ENCODE measurements at places on chromosomes 7 and 10. TPM values are rescaled to one million over a fixed set of nuclear protein-coding genes. Genes with fewer than 3 reads are reported as not detected.

DNA sequence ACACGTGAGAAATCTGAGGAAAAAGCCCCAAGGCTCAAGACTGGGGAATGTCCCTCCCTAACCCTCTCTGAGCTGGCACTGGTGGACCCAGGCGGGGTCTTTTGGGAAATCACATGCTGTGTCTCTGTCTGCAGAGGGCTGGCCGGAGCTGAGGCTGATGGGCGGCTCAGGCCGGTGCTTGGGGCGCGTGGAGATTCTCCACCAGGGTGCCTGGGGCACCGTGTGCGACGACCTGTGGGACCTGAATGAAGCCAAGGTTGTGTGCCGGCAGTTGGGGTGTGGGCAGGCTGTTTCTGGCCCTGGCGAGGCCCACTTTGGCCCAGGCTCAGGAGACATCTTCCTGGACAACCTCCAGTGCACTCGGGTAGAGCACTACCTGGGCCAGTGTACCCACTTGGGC lies 65.7 kb downstream of the CUZD1 start:
- no peak for DNase-seq

DNA sequence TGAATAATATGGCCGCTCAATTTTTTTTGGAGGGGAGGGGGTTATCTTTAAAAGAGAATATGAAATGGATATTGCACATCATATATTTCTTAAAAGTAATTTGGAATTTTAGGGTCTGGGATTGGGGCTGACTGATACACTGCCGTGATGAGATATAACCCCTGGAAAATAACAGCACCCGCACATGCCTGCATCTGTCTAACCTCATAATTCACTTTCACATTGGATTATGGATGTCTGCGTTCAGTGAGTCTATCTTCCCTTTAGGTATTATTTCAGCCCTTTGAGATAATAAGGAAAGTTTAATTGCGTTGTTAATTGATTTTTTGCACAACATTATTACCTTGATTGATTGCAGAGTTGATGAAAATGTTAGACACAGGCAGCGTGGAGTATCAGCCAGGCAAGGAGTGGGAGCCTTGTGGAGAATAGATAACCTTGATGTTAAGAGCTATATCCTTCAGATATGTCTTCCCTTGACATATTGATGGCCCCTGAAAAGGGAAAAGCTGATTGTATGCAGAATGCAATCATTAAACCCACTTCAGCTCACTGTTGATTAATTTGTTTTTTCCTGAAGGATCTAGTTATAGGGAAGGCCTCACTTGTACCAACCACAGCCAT lies 1095.2 kb downstream of the KCNMA1 start:
- no peak for DNase-seq

DNA sequence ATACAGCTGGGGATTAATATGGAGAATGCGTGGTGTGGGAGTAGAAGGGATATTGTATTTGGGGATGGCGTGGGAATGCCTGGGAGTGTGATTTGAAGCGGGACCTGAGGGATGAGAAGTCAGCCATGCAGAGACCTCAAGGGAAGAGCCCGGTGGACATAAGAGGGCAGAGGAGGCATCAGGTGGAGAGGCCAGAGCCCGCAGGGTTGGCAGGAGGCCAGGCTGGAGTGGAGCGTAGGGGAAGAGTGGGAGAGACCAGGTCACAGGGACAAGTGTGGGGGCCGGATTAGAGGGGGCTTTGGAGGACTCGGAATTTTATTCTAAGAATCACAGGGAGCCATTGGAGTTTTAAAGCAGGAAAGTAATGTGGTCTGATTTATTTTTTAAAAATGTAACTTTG lies 2.0 kb downstream of the NDUFB2 start:
- no peak for DNase-seq

DNA sequence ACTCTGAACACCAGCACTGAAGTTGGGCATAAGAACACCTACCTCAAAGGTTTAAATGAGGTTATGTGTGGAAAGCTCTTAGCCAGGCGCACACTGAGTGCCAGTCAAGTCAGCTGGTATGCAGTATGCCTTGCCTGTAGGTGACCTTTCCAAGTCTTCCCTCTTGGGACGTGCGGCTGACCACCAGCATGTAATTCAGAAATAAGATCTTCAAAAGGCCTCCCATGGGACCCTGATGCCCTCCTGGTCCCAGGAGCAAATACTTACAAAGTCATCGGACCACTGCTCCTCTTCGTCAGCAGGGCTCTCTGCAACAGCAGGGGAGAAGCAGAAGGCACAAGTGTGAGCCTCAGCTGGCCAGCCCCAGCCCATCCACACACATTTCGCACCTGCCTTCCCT lies 40.8 kb downstream of the BLNK start:
- DNase-seq: no peak

- DNase-seq: peak; percentile 98
Observed at GRCh38 chr7:131327626-131328376, at the start of gene MKLN1. Gene MKLN1, plus strand, starts transcription at chr7:131327876. Its CDS starts 24 bp downstream, at chr7:131327900.

GRCh38 chr7:5348134-5349004 lies 65.6 kb downstream of the SLC29A4 start:
- no peak for DNase-seq

DNA sequence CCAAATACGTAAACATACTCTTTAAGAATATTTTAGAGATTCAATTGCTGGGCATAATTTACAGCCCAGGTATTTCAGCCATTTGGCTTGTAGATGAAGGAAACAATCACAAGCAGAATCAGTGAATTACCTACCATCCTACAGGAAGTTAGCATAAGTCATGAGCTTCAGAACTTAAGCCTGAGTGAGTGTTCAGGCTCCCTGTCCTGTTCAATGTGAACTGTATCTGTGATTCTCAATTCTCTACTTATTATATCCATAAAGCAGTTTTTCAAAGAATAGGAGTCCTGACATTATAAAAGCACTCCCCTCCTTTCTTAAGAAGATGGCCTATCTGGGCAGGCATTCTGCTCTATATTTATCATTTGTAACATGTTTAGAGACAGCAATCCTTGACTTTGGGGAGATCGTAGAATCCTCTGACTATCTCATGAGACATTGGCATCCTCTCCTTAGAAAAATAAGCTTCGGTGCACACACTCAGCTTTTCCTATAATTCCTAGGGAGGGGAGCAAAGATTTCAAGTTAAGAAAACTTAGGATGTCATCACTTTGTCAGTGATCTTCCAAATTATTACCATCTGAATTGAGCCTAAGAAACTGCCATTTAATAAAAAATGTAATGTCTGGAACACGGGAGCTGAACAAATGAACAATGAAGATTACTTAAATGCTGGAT lies 645.2 kb upstream of the IGFBP3 start:
- no peak for DNase-seq

- no peak for DNase-seq
Observed at GRCh38 chr7:129170441-129171021, 17.9 kb upstream of the SMO start.

GRCh38 chr7:22617166-22617565 lies 109.8 kb upstream of the IL6 start:
- DNase-seq: no peak

DOCK4 gene
- 17.2 TPM for total RNA-seq

EEPD1 gene
- 10.7 TPM for total RNA-seq

NUTM2E gene
- total RNA-seq: under 0.01 TPM

NEUROD6 gene
- not detected for total RNA-seq

DNA sequence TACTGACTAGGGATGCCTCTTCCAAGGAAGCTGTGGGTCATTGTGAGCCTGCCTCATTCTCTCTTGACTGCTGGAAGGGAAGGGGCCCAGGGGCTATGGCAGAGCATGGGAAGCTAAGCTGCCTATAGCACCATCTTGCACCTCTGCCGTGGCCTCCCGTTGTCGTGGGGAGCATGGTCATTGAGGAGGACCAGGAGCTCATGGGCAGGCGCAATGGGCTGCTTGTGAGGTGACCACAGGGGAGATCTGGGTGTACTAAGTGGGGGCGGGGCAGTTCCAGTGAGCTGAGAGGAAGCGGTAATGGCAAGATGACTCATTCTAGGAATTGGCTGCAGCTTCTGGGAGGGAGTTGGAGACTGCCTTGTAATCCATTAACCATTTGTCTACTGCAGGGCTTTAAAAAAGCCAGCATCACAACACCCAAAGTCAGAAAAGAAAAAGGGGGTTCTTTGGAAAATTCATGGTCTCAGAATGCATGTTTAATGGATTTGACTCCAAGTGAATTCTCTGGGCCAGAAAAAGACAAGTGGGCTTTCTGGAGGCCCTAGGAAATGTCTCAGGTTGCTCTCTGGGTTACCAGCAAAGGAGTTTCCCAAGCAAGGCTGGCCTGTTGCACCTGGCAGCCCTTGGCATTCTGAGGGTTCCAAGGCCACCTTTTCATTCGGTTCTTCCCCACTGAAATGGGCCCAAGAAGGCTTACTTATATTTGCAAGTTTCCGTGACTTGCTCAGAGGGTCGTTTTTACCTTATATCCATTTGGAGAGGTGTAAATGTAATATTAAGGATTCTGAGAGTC lies 3.6 kb downstream of the DUSP5 start:
- peak; percentile 94 for DNase-seq

GRCh38 chr7:156073366-156074052 lies 261.2 kb upstream of the SHH start:
- DNase-seq: no peak

- no peak for DNase-seq
Observed at GRCh38 chr7:37657816-37658215, 25.8 kb upstream of the GPR141 start.

DNA sequence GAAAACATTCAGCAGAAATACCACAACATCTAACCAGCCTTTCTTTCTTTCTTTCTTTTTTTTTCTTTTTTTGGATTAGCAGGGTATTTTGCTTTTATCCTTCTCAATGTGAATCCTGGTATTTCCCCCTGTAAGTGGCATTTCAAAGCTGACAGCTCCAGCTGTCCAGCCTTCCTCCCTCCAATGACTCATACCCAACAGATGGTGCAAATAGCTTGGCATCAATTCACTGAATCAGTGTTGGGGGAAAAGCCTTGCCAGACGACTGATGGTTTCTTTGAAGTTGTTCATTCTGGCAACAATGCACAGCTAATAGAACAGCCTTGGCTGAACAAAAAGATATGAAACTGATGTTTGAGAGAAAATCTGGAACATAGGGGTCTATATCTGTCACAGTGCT lies 316.8 kb upstream of the STEAP1 start:
- no peak for DNase-seq

GHRHR gene
- not detected for total RNA-seq

- DNase-seq: peak; percentile 10
Observed at GRCh38 chr10:22736134-22736533, 21.8 kb upstream of the PIP4K2A start.
